ENCODE measurements at places on chromosomes 6 and 20.

GRCh38 chr6:129510950-129511349 is 199.0 kb downstream of the ARHGAP18 start:
- DNase-seq: no peak

- no peak for DNase-seq
Observed at GRCh38 chr6:158042245-158042798, 60.7 kb downstream of the SYNJ2 start.

DNA sequence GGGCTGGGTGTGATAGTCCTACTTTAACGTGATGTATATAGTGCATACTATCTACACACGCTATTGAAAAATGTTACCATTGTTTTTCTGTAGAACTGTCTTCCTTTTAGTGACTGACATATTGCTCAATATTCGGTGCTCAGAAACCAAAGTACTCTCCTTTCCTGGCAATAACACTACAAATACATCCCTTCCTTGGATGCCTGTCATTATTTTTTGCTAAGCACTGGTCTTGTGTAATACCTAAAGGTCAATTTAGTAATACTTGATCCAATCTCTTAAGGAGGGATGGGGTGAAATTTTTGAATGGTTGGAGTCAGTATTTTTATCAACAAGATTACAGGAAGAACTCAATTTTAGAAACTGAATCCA is 23.9 kb downstream of the CNR1 start:
- no peak for DNase-seq

- DNase-seq: no peak
Observed at GRCh38 chr20:24545168-24545567, 75.7 kb downstream of the SYNDIG1 start.

DNA sequence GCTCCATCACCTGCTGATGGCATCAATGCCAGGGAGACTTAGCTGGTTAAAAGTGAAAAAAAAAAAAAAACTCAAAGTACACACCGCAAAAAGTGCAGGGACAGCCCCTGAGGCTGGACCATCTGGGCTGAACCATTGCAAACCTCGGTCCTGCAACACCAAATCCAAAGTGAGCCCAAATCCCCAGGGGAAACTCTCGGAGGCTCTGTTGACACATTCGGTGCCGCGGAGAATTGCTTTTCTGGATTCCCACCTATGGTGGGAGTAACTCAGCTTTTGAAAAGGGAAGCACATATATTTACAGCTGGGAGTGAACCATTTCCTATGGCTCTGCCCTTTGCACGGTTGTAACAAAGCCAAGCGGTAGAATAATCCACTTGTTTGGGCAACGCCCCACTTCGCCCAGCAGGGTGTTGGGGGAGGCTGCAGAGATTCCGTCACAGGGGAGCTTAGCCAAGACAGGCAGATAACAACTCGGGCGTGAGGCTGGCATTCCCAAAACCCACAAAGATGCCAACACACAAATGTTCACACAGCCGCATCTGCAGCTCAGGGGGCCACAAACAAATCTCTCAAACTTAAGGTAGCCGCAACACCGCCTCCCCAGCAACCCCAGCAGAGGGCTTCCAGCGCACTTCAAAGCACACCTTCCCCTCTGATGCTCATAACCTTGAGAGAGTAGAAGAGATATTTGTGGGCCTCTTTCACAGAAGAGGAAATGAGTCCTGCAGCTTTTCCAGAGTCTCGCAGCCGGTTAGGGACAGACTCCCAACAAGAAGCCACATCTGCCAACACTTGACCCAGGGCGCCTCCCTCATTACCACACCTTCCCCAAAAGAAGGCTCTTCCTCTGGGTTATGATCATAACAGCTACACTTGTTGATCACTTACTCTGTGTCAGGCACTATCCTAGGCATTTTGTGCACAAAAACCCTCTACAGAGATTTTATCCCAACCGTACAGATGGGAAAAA is 11.4 kb downstream of the ZC3H12D start:
- no peak for DNase-seq

DNA sequence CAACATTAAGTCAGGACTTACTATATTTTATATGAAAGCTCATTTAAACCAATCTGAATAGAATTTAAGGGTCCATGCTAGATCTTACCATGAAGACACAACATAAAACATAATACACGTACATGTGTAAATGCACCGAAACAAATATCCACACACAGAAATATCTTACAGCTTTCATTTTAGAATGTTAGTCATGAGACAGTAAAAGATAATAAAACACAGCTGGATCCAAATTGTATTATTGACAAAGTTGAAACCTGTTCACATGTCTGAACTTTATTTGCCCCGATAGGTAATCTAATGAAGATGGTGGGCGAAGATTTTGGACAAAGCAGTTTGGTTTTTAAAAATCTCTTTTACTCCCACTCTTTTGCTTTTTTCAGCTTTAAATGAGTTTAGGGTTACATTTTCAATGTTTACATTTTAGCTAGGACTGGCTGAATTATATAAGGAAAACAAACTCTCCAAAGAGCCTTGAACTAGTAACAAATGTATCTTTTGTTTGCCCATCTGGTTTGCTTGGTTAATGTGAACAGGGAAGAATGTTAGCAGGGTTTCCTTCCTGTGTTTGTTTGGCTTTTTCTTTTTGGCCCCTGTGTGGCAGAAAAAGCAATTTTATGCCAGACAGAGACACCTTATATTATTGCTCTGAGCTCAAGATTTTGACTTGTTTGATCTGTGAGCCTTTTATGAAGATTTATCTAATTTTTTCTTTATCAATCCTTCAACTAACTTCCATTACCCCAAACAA is 5.1 kb upstream of the TMEM181 start:
- DNase-seq: no peak

- no peak for DNase-seq
Observed at GRCh38 chr6:44189257-44189656, 27.5 kb upstream of the MYMX start.

GRCh38 chr6:158027590-158028285 is 46.1 kb downstream of the SYNJ2 start:
- DNase-seq: no peak

GRCh38 chr6:43861212-43861894 is 91.3 kb downstream of the VEGFA start:
- DNase-seq: no peak

DNA sequence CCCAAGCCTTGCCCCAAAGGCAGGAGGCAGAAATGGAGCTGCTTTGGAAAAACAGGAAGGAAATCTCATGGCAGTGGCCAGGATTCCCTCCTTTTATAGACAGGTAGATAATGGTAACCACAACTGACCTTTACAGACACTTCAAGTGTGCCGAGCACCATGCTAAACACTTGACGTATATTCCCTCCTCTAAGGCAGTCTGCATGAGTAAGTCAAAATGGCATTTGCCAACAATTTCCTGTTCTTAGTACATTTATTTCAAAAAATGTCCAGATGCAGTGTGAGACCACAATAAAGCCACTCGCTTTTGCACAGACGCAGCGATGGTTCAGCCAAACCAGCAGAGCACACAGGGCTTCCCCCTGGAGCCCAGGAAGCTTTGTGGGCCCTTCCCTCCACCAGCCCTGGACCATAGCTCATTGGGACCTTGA is 16.5 kb upstream of the GPR6 start:
- no peak for DNase-seq

- DNase-seq: peak; percentile 65
Observed at GRCh38 chr20:1469925-1470571, 3.4 kb upstream of the NSFL1C start.

DNA sequence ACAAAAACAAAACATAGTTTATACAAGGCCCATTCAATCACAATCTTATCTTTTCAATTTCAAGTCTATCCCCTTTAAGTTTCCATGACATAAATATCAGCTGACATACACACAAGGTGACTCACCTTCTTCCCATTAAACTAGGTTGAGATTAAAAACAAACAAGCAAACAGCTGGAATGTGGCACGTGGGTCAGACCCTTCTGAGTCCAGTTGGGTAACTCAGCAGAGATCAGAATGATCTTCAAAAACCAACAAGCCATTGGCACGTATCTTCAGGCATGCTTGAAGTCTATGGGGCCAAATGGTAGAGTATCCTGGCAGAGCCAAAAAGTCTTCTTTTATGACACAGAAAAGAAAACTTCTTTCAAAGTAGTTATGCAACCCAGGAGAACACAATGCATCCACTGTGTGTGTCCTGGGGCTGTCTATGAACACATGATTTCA is 603.5 kb upstream of the CITED2 start:
- DNase-seq: no peak

DNA sequence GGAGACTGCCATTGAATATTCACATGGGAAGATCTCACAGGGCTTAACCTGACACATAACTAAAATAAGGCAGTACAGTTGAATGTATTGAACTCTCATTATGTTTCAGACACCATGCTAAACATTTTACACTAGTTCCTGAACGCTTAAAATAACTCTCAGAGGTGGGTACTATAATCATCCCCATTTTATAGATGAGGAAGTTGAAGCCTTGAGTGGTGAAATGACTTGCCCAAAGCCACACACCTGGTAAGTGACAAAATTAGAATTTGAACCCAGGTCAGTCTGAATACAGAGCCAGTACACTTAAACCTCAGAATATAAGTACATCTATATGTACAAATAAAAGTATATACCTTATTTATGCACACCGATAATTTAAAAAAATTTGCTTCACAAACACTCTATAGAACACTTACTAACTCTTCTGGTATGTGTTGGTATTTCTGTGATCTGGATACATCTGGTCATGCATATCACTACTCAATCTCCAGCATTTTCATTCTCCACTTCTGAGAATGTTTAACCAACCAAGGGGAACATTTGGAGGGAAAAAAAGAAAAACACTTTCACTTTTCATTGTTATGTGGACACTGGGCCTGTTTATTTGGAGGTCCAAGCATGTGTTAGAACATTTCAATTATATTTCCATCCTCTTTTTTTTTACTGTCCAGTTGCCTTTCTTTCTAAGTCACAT is 4.6 kb upstream of the BICRAL start:
- DNase-seq: no peak

DNA sequence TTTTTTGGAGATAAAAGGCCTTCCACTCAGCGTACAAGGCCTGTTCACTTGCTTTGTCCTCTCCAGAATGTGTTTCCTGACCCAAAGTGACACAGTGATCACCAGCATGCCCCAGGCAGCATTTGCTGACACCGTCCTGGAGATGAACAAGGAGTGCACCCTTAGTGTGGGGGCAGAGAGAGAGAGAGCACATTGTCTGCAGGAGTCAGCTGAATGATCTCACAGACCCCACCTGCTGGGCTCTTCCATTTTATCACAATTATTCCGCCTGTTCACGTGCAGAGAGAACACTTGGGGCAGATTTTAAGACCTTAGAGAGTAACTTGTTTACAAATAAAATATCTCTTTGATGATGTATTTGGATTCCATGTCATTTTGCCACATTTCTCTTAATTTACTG is 22.4 kb upstream of the MAS1L start:
- no peak for DNase-seq

GRCh38 chr6:168890306-168890980 is 363.2 kb downstream of the THBS2 start:
- DNase-seq: no peak

GRCh38 chr6:122647765-122648164 is 37.6 kb downstream of the PKIB start:
- no peak for DNase-seq

- DNase-seq: no peak
Observed at GRCh38 chr6:90917376-90917775, 330.5 kb upstream of the MAP3K7 start.

GRCh38 chr20:31746068-31746878 is 7.2 kb downstream of the TPX2 start:
- no peak for DNase-seq

GRCh38 chr6:79888587-79888986 is 58.8 kb downstream of the ELOVL4 start:
- DNase-seq: no peak

- no peak for DNase-seq
Observed at GRCh38 chr20:35055445-35056276, 36.9 kb downstream of the TRPC4AP start.

- DNase-seq: no peak
Observed at GRCh38 chr20:24584538-24585356, 115.3 kb downstream of the SYNDIG1 start.

GRCh38 chr6:44096612-44097011 is 30.6 kb downstream of the MRPL14 start:
- peak; percentile 60 for DNase-seq

DNA sequence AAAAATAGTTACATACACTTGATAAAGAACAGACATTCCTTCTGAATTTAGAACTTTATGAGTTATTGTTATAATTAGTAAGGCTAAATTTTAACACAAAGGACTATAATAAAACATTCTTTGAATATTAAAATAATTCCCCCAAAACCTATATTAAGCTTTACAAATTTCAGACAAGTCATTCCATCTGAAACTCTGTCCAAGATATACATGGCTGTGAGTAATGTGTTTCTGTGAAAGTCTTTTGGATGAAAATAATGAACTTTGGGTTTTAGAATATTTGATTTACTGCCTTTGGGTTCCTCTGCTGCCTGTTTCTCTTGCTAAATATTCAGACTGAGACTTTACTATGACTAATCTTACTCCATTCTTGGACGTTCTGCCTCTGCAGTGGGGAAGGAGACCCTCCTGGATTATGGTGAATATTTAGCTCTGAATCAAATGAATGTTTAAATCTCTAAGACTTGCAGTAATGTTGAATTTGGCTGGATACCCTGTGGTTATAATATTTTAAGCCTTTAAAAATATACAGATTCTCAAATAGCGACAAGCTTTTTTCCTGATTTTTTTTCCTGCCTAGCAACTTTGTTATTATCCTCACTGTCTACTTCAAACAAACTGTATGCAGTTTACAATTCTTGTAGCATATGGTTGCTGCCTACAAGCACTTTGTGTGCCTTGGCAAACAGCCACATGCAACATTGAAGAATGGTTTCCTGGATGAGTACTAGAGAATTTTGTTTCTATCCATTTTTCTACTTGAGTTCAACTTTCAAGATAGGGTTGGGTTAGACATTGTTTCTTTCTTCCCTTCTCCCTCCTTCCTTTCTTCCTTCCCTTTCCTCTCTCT is 51.4 kb downstream of the TXLNB start:
- no peak for DNase-seq

GRCh38 chr6:50116390-50116789 is 66.7 kb upstream of the DEFB112 start:
- no peak for DNase-seq

DNA sequence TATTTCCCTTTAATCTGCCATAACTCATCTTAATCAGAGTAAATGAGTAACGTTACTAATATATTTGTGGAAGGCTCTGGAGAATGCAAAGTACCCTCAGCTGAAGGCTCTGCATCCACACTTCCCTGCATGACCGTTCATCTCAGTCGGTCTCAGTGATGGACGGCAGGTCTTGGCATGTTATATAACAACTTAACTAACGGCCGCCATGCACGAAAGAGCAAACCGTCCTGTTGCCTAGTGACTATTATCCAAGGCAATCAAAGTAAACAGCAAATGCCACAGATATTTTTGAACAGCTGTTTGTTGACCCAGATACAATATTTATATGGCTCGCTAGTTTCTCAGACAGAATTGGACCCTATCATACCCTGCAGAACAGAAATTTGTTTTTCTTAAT is 194.9 kb upstream of the SMLR1 start:
- no peak for DNase-seq

Measured in progenitor cell of endocrine pancreas (in vitro differentiated cells).